ENCODE measurements at places on chromosomes 12 and 14.
A peak's percentile ranks its signal among the peaks of the same experiment; 100 is the strongest.

DNA sequence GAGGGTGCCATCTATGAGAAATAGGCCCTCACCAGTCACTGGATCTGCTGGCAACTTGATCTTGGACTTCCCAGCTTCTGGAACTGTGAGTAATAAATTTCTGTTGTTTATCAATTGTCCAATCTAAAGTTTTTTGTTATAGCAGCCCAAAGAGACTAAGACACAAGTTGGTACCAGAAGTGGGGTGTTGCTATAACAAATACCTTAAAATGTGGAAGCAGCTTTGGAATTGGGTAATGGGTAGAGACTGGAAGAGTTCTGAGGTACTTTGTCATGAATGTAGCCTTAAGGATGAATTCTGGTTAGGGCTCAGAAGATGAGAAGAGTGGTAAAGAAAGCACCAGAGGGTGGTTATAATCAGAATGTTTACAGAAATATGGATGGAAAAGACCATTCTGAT, 21.5 kb downstream of the GMFB start:
- DNase-seq, result no peak

DNA sequence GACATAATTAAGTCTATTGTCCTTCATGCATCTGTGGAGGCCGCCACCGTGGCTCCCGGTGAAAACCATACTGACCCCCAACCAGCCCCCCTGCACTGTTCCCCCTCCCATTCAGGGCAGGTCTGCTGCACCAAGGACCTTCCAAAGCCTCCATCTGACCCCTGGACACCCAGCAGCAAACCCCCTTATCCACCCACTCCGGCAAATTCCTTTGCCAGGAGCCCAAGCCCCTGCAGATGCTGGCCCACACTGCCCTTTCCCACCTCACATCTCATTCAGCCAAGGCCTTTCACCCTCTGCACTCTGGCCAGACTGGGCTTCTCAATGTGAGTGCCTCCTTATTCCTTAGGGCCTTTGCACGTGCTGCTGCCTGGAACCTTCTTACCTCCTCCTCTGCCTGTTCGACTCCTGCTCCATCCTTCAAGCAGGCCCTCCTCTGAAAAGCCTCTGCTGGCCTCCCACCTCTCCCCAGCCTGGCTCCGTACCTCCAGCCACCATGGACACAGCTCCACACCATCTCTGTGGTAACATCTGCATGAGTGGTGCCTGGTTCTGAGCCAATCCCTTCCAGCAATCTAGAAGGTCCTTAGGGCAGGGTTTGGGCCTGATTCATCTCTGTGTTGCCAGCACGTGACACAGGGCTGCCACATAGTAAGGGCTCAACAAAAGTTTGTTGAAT, 230.7 kb downstream of the BCL11B start:
- no peak for DNase-seq

DNA sequence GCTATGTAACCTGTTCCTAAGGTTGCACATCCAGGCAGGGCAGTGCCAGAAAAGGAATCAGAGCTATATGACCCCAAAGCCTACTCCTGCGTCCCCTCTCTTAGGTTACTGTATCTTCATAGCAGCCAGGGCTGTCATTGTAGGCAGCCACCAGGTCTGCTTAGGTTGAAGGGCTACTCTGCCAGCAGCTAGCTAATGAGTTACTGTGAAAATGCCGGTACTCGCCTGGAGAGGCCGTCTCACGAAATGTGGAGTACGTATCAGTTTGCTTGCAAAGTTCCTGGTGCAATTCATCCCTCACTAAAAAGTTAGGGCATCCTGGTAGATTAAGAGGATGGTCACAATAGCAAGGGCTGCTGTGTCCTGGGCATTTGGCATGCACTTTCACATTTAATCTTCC, 50.9 kb downstream of the RPH3A start:
- DNase-seq, result no peak

GRCh38 chr14:77180726-77181602, 634 bp upstream of the TMEM63C start:
- no peak for DNase-seq

DNA sequence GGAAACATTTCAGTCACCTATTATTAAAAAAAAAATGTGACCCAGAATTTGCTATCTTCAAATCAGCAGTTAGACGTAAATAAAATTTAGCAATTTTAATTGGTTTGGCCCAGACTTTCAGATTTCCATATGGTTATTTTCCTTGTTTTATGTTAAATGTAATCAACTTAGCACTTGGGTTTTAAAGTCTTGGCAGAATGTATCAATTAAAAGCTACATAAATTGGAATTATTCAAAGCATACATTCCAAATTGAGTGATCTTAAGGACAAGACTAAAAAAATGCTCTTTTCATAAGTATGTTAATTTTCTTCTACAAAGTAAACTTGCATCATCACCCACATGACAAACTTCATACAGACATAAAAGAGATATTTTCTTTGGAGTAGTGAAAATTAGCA, 3.4 kb downstream of the KITLG start:
- DNase-seq, result no peak

GRCh38 chr12:10243818-10244520, 31.3 kb downstream of the GABARAPL1 start:
- peak; percentile 88 for DNase-seq

DNA sequence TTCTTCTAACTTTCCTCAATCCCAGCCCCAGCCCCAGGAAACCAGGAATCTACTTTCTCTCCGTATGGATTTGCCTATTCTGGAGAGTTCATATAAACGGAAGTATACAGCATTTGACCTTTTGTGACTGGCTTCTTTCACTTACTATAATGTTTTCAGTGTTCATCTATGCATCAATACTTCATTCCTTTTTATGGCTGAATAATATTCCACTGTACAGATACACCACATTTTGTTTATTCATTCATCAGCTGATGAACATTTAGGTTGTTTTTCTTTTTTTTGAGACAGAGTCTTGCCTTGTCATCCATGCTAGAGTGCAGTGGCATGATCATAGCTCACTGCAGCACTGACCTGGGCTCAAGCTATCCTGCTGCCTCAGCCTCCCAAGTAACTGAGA, 3.9 kb upstream of the PLEKHG3 start:
- no peak for DNase-seq

- DNase-seq, result no peak
Measured at GRCh38 chr12:104534857-104535248, 78.1 kb downstream of the CHST11 start.

DNA sequence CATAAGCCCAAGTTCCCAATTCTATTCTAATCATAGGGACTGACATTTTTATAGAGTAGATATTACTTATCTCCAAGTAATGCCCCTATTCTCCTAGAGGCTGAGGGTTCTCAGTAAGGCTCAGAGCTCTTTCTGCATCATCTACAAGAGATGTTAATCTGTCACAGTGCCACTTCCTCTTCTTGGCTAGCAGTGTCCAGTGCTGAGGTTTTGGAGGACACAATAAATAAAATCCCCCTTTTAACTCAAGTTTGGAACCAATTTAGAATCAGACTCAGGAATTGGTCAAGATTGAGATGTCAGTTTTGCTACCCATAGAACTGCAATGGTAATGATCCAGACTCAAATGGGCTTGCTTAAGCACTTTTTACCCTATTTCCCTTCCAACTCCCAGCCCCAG, 154.1 kb upstream of the ARID2 start:
- peak; percentile 26 for DNase-seq

GRCh38 chr14:76677534-76678145, 83.6 kb upstream of the VASH1 start:
- no peak for DNase-seq

GRCh38 chr12:53325511-53326061, 4.2 kb upstream of the AAAS start:
- peak; percentile 18 for DNase-seq

DNA sequence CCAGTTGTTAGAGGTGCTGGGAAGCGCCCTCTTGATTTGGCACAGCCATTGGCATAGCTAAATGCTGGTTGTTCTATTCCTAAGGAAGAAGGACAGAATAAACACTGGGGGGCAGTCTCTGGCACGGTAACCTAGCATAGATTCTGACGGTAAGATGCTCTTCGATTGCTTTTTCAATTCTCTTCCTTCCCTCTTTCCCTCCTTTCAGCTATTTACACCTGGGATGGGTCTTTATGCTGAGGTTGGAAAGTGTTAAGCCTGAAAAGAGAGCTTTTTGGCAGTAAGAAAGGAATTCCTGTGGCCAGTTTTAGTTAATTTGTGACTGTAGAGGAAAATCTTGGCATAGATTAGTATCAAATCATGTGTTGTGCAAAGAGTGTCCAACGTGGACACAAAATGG, 162.8 kb downstream of the SNAPC1 start:
- peak; percentile 35 for DNase-seq

DNA sequence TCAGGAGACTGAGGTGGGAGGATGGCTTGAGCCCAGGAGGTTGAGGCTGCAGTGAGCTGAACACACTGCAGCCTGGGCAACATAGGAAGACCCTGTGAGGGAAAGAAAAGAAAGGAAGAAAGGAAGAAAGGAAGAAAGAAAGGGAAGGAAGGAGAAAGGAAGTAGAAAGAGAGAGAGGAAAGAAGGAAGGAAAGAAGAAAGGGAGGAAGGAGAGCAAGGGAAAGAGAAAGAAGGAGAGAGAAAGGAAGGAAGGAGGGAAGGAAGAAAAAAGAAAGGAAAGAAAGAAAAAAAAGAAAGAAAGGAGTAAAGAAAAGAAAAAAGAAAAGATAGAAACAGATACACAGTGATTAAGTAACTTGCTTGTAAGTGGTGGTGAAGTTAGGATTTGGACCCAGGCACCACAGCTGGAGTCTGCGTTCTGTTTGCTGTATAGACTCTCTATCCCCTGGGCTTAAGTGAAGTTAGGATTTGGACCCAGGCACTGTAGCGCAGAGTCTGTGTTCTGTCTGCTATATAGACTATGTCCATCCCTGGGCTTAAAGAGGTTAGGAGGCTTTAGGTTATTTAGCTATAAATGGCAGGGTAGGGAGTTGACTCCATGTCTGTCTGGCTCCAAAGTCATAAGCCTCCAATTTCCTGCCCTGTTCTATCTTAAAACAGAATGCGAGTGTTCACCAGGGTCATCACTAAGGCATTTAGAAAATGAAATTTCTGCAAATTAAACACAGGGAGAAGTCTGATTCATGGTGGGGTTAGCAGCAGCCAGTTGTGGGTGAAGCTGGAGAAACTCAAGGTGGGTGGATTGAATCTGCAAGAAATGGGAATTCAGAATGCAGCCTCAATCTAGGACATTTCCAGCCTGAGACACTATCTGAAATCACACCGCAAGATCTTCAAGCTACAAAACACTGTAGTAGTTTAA, 13.3 kb upstream of the C12orf75 start:
- DNase-seq, result no peak

DNA sequence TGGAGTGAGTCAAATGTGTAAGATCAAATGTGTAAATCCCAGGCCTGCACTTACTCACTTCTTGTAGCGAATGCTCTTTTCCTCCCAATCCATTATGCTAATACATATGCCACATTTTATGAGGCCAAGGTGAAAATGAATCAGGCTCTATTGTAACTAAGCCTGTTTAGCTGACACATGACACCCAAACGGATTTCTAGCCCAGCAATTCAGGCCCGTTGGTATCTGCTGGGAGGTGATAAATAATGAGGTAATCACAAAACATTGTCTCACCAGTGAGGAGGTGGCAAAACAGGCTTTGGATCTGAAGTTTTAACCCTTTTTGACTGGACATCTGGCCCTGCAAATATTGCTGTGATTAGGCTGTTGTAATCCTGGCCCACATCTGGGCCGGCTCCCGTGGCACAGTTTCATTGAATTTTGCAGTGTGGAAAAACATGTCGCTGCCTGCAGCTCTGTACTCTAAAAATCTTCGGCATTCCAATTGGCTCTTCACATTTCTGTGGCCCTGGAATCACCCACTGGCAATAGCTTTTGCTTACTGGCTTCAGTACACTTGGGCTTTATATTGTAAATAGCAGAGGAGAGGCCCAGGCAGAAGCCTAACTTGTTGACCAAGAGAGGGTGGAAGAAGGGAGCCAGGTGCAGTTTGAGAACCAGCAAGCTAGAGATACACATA, 106.1 kb downstream of the PAX9 start:
- DNase-seq, result no peak

Measured in GM12865 (cell line).